ENCODE measurements at places on chromosomes 3 and 15.

DNA sequence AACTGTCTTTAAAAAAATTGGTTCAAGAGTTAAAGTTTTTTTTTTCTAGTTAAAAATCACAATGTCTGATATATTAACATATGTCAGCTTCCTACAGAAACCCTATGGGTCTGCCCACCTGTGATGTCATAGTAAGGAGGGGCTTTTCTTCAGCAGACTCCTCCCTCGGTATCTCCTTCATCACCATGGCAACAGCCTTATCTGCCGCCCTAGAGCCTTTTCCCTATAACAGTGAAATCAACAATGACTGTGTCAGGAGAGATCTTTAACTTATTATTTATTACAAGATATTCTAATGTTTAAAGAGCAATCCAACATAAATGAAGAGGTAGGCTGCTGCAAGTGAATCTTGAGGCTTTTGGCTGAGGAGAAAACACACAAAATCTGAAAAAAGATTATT lies 138.7 kb downstream of the PEX5L start:
- DNase-seq = no peak

- DNase-seq = peak; percentile 88
Observed at GRCh38 chr3:157493627-157494550, 9.3 kb downstream of the VEPH1 start.

- DNase-seq = no peak
Observed at GRCh38 chr3:52441091-52441771, 3.7 kb downstream of the SEMA3G start.

DNA sequence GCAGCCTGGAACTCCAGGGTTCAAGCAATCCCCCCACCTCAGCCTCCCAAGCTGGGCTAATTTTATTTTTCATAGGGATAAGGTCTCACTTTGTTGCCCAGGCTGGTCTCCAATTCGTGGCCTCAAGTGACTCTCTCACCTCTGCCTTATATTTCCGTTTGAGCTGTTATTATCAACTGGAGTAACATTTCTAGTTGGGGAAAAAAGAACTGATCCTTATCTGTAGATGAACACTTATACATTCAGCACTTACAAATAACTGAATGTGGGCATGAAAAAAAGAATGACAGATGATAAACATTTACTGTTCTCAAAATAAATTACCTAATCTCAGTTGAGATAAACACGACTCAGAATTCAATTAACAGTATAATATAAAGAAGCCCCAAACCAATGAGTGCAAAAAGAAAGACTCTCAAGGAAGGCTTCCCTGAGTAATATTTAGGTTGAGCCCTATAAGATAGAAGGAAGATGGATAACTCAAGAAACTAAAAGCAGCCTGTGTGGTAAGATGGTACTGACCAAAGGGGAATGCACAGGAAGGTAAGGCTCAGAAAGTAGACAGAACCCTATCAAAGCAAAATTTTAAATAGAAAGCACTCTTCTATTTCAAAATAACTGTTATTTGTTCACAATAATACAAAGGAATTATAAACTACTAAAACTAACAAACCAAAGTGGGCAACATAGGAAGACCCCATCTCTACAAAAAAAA lies 11.8 kb downstream of the UBE3A start:
- no peak for DNase-seq

DNA sequence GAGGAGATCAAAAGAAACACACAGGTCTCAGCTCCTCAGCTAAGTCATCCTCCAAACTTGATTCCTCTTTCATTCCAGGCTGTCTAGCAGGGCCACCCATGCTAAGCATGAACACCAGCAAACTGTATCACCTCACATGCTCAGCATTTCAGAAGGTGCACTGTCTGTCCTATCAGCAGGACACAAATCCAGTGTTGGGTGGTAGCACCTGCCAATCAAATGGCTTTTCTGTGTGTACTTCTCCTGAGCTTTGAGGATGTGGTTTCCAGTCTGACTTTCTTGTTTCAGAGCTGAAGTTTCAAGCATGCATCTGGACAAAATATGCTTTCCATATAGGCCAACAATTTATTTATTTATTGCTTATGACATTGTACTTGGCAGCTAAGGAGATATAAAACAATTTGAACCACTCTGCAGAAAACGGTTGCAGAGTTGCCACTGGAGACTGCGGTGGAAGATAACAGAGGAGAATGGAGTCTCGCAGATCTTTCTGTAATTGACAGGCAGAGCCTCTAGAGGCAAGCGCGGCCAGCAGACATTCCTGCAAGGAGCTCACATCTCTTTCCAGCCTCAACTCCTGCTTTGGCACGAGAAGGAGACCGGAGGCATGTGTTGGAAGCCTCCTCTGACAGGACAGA lies 167.1 kb upstream of the WNT5A start:
- no peak for DNase-seq

DNA sequence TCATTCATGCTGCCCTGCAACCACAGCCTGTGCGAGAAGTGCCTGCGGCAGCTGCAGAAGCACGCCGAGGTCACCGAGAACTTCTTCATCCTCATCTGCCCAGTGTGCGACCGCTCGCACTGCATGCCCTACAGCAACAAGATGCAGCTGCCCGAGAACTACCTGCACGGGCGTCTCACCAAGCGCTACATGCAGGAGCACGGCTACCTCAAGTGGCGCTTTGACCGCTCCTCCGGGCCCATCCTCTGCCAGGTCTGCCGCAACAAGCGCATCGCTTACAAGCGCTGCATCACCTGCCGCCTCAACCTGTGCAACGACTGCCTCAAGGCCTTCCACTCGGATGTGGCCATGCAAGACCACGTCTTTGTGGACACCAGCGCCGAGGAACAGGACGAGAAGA lies 4.7 kb downstream of the TRIM42 start:
- DNase-seq = no peak

- no peak for DNase-seq
Observed at GRCh38 chr15:86139828-86140227, 60.2 kb downstream of the AGBL1 start.

DNA sequence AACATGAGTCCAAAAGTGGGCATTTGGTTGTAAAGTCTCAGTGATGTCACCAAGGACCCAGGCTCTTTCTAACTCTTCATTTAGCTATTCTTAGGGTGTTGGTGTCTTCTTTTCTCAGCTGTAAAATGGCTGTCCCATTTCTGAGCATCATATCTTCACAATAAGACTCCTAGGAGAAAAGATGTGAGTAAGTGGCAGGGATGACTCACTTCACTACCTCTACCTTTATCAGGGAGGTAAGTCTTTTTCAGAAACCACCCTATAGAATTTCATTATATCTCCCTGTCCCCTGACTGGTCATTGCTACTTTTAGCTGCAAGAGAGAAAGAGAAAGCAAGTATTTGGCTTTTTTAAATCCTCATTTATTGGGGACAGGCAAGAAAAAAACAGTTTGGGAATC lies 300.2 kb upstream of the RBMS3 start:
- DNase-seq = no peak

DNA sequence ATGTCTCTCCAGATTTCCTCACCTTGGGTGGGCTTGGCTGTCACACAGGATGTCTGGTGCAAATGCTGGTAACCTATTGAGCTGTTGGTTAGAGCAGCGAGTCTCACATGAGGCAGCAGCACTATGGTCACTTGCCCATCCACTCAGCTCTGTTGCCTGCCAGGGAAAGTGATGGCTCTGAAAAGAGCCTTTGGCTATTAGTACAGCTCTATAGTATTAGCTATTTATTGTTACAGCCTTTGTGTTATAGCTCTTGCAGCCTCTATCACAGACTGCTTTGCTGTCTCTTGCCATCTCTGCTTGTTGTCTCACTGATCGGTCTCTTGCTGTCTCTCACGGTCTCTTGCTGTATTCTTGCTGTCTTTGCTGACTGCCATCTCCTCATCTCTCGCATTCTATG lies 114.3 kb downstream of the MFSD1 start:
- no peak for DNase-seq

DNA sequence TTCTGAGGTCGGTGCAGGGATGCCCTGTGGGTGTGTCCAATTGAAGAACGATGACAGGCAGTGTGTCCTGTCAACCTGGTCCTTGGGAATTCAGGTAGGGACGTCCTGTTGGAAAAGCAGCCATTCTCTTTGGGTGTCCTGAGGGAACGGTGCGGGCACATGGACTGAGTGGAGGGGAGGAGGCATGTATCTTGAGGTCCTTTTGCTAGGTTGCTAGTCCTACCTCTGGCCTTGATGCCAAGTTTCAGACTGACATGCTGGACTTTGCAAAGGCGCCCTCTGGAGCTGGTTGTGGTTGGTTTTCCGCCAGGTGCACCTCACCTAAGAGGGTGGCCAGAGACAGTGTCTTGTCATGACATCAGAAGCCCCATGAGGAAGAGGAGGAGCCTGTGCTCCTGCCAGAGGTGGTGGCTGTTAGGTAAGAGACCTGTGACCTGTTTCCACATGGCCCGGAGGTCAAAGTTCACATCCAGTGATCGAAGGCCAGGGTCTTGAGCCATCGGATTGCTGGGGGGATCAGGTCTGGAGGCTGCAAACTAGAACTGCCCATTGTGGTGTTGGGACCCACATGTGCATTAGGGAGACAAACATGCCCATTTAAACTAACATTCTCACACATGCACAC lies 106.3 kb downstream of the SNRPN start:
- no peak for DNase-seq

- DNase-seq = no peak
Observed at GRCh38 chr3:24396338-24396737, 98.3 kb downstream of the THRB start.

DNA sequence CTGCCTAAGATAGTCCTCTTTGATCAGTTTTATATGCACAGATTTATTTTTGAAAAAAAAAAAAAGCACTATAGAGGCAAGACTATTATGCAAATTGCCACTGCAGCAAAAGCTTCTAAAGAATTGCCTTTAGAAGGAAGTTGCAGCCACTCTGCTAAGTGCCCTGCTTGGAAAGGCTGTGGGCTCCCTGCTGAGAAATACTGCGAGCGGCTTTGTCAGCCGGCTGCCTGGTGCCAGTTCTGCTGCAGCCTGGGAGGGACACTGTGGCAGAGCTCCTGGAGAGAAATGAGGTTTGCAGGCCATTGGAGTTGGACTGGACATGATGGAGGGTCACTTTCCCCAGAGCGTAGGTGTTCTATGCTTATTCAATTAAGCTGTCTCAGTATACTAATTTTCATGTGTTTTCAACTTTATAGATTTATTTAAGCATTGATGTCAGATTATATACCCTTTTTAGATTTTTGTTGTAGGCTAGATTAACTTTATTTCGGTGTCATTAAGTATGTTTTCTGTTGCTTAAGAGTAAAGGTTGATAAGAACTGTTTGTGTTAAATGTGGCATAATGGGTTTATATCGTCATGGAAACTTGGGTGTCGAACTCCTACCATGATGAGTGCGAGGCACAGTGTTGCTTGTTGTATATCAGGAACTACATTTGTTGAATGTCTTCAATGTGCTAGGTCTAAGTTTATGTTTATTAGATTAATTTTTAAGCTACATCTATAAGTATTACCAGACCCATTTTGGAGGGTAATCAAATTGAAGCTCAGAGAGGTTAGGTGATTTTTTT lies 6.6 kb downstream of the MAP2K5 start:
- DNase-seq = peak; percentile 65

GRCh38 chr3:115877615-115877899 lies 254.2 kb downstream of the GAP43 start:
- DNase-seq = no peak

- DNase-seq = no peak
Observed at GRCh38 chr3:104436506-104436905, 930.2 kb upstream of the ALCAM start.

DNA sequence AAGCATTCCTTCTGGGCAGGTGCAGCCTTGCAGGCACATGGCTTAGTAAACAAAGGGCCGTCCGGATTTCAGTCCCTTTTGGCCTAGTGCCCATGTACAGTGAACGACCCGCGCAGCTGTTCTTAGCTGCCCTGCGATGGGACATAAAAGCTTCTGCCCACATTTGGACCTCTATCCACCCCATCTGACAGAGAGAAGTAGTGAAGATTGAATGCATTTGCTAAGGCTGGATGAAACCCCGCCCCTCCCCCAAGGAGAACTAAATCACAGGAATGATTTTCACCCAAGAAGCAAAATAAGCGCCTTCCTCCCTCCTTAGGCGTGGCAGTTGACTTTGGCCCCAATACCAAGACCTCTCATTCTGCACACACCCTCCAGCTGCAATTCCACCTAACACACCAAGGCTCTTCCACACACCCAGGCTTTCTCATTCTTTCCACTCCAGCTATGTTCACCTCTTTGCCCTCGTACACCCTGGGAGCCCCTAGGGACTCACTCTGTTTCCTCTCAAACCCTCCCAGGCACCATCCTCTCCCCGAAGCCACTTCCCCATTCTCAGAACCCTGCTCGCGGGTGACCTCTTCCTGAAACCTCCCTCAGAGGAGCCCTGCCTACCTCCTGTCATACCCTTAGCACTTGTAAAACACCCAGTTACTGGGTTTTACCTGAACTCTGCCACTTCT lies 14.1 kb upstream of the HRH1 start:
- DNase-seq = peak; percentile 30

DNA sequence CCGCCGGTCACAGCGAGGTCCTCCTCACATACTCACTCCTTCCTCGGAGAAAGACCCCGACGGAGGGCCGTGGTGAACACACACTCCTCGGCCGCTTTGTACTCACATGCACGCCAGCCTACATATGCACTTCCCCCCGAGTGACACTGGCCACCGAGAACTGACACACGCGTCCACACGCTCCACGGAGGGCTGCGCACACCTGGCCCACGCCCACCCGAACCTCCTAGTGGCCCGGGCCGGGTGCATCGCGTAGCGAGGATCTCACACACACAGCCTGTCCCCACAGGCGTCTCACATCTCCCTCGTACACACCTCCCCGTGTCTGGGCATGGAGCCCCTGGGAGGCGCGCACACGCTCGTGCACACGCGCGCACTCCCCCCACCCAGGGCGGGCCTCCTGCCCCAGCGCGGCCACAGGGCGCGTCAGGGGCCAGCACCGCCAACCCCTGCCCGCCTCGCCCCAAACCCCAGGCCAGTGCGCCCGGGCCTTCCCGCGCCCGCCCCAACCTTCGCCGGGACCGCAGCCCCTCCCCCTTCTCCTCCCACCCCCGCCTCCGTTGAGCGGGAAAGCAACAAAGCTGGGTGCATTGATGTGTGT lies 411 bp upstream of the C3orf70 start:
- DNase-seq = peak; percentile 33

Data from NCI-H1092 treated with DMSO at 0.1 percent for 48 hours (cell line).